ENCODE measurements at places on chromosomes 11 and 22.

DNA sequence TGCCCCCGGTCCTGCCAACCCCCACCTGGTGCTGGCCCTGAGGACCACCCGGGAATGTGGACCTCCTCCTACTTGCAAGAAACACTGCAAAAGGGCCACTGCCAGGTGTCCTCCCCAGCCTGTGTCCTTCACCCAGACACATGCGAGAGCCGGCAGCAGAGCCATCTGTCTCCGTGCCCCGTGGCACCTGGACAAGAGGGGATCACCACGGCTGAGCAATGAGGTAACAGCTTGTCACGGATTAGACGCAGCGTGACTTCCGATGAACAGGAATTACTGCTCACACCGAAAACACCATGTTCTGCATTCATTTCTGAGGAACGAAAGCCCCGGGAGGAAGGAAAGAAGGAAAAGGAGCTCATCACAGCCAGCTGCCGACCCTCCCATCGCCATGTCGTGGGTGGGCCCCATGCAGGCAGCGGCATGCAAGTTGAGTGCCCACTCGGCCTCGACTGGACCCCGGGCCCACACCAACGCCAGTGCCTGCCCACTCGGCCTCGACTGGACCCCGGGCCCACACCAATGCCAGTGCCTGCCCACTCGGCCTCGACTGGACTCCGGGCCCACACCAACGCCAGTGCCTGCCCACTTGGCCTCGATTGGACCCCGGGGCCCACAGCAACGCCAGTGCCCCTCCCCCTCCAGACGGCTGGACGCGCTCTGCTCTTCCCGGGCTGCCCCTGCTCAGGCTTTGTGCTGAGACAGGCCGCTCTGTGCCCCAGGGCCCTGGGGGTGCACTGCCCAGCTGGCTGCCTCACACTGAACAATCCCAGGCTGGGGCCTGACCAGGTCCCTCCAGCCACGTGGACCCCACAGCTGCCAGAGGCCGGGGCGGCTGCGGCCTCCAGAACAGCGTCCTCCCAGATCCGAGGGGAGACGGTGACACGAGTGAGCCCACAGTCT, 22.0 kb downstream of the CHID1 start:
- no peak for DNase-seq

GRCh38 chr11:13135385-13136271, 126.5 kb downstream of the RASSF10 start:
- DNase-seq: no peak

GRCh38 chr11:110565357-110566336, 135.9 kb downstream of the FDX1 start:
- DNase-seq: no peak

GRCh38 chr22:26385164-26385563, 43.9 kb upstream of the ASPHD2 start:
- DNase-seq: no peak

- no peak for DNase-seq
These were observed 59.9 kb downstream of the NCAM1 start for GRCh38 chr11:113021111-113021510.
